ENCODE measurements at places on chromosomes 6 and 20.

- no peak for DNase-seq
Measured at GRCh38 chr6:150427037-150427602, 58.3 kb downstream of the IYD start.

DNA sequence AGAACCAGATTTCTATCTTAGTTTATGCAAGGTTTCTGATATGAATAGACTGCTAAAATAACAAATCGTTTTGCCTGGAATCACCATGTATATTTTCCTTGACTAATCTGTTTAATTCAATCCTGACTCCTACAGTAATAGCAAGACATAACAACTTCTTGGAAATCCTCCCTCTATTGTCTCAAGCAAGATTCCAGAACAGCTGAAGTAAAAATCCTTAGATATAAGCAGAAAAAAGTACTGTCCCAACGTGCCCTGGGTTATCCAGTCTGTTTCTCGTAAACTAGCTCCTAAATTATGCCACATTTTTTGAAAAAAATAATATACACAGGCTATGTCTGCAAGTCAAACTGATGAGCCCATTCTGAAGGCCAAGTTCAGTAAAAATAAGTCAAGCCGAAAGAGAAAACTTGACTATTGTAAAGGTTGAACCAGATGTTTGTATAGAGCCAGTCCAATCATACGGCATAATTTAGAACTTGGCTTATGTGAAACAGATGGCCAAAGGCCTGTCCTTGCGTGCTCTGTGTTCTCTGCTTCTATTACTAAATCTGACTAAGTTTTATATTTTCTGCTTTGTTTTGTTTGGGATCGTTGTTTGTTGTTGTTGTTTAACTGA, 341.6 kb upstream of the NRSN1 start:
- DNase-seq, result no peak

GRCh38 chr6:139539852-139540251, 165.4 kb upstream of the CITED2 start:
- DNase-seq, result no peak

DNA sequence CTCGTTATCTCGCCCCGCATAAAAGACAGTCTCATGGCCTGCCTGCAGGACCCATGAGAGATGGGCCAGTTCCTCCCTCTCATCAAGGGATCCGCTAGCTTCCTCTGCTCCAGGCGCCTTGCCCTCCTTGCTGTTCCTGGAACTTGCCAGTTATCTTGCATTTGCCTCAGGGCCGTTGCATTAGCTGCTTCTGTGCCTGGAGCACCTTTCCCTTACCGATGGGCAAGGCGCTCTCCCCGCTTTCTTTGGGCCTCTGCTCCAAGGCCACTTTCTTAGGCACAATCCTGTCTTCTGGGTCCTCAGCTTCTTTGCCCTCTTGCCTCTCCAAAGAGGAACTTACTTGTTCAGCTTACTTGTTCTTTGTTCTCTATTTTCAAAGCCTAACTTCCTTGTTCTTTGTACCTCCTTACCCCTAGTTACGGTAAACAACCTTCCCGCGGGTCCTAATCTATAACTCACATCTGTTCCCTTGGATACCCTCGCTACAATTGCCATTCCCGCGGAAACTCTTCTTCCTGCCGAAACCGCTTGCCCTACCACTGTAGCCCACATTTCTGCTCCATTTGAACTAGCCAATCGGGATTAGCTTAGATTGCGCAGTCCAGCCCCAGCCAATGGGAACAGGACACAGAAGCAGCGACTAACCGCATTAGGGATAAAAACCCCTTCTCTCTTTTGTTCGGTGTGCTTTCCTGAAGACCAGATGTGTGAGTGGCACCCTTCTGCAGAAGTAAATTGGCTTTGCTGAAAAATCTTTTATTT, 887 bp upstream of the NSFL1C start:
- no peak for DNase-seq

GRCh38 chr20:9609887-9610502, 95.6 kb downstream of the LAMP5 start:
- peak; percentile 21 for DNase-seq

DNA sequence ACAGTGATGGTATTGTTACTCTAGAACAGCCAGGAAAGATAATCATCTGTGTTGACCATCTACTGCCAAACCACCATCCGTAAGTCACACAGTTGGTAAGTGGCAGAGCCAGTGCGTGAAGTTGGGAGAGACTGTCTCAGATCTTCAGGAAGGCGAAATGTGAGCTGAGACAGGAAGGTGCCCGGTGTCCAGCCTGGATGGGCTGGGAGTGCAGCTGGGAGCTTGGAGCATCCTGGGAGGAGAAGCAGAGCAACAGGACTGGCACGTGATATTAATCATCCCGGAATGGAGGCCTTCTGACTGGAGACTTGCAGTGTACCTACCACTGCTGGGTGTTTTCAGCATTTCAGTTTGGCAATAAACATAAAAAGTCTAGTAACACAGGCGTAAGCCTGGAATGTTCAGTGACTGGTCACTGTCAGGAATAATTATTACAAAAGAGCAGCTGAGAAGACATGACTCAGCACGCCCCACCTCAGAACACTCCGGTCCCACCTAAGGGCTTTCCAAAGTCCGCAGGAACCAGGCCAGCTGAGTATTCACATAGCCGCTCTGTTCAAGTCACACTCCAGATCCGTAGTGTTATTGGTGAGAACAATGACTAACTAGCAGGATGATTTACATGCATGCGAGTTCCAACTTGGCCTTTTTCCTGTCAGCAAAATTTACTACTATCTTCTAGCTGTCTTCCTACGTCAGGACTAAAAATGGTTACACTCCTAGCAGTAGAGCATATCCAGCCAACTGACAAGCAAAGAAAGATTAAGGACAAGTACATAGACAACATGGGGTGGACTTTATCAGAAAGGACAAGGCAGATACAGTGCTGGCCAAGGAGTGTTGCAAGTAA, 45.1 kb upstream of the PNRC1 start:
- no peak for DNase-seq

- no peak for DNase-seq
Measured at GRCh38 chr6:168996356-168996625, 257.4 kb downstream of the THBS2 start.

GRCh38 chr20:39574061-39574460, 611.9 kb downstream of the DHX35 start:
- no peak for DNase-seq

GRCh38 chr6:21305893-21306332, 287.6 kb upstream of the SOX4 start:
- no peak for DNase-seq

DNA sequence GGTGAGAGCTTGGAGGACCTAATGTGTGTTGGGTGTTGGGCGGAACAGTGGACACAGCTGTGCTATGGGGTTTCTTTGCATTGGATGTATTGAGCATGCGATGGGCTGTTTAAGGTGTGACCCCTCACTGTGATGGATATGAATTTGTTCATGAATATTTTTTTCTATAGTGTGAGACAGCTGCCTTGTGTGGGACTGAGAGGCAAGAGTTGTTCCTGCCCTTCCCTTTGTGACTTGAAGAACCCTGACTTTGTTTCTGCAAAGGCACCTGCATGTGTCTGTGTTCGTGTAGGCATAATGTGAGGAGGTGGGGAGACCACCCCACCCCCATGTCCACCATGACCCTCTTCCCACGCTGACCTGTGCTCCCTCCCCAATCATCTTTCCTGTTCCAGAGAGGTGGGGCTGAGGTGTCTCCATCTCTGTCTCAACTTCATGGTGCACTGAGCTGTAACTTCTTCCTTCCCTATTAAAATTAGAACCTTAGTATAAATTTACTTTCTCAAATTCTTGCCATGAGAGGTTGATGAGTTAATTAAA, 3.0 kb downstream of the HLA-A start:
- no peak for DNase-seq

DNA sequence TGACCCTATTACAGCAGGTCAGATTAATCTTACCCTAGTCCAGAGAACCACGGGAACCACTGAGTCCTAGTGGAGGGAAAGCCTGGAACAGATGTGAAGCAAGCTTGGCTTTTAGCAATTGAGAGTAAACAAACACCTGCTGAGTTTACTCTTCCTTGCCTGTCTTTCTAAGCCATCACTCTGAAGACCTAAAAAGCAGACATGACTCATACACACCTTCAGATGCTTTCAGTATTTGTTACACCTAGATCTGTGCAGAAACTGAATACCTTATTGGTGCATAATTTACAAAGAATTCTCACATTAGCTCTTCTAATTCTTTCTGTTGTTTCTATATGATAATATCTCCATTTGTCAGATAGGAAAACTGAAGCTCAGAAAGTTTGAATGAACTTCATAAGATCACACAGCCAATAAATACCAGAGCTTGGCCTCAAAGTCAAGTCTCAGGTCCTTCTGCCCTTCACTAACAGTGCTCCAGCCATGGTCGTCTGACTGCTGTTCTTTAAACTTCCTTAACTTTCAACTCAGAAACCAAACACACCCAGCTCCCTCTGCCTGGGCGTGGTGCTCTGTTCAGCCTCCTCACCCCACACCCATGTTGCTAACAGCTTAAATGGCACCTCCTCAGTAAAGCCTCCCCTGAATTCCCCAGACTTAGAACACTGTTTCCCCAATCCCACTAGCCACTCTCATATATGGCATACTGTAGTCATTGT, 8.6 kb upstream of the GABBR1 start:
- no peak for DNase-seq

GRCh38 chr20:6707321-6707831, 60.1 kb upstream of the BMP2 start:
- no peak for DNase-seq

- DNase-seq, result no peak
Measured at GRCh38 chr20:20233041-20233514, 134.8 kb upstream of the INSM1 start.

GRCh38 chr6:16836144-16836981, 75.1 kb upstream of the ATXN1 start:
- no peak for DNase-seq
